ENCODE measurements at places on chromosomes 3 and 15.

DNA sequence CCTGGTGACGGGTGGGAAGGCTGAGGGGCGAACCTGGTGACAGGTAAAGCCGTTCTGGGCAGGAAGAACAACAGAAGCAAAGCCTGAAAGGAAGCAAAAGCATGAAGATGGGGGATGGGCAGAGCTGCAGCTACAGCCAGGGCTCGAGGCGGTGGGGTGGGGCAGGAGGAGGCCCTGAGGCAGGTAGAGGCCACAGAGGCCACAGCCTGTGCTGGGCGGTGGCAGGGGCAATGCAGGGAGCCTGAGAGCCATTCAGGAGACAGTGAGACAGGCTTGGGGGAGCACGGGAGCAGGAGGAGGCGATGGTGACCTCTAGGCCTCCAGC lies 8.2 kb downstream of the PCSK6 start:
- DNase-seq = no peak
- no peak overlapping the region for H3K4me3 ChIP-seq

DNA sequence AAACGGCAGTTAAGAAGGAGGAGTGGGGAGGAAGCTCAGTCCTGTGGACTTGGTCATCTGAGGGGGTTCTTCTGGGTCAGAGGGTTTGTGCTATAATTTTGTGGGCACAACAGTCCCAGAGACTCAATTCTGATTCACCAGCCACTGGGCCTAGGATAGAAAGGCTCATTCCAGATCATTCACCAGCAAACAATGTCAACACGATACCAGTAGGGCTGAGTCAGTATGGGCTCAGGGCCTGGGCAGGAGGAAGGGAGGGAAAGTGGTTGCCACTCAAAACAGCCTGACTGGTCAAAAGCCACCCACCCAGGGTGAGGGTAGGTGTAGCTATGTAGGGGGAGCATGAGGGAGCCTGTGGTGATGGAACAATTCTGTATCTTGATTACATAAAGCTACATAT lies 86.9 kb upstream of the MEX3B start:
- H3K4me1 ChIP-seq = no peaks in the 10 kb centered on the region
- H3K27ac ChIP-seq = no peak overlapping the region
- peaks cover 3% of the 10 kb centered on the region for H3K36me3 ChIP-seq
- H3K4me3 ChIP-seq = no peak overlapping the region
- no peaks in the 10 kb centered on the region for H3K27me3 ChIP-seq

DNA sequence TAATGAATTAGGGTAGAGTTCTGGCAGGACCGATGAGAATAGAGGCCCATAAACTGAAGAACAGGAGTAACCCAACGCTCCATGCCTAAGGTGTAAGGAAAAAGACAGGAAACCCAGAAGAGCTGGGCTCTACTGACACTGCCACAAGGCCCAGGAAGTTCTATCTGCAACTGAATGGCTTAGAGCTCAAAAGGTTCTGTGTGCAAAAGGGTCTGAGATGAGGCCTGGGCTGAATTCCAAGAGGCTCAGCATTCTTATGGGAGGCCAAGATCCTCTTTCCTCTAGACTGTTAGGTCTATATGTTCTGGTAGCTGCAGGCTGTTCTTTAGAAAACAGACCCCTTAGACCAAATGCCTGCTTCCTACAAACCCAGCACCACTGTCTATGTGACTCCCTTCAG lies 30.5 kb upstream of the PRSS50 start:
- H3K27me3 ChIP-seq = no peaks in the 10 kb centered on the region
- H3K36me3 ChIP-seq = no peaks in the 10 kb centered on the region
- H3K27ac ChIP-seq = no peak overlapping the region
- H3K4me3 ChIP-seq = no peak overlapping the region
- H3K4me1 ChIP-seq = no peaks in the 10 kb centered on the region
- DNase-seq = no peak

DNA sequence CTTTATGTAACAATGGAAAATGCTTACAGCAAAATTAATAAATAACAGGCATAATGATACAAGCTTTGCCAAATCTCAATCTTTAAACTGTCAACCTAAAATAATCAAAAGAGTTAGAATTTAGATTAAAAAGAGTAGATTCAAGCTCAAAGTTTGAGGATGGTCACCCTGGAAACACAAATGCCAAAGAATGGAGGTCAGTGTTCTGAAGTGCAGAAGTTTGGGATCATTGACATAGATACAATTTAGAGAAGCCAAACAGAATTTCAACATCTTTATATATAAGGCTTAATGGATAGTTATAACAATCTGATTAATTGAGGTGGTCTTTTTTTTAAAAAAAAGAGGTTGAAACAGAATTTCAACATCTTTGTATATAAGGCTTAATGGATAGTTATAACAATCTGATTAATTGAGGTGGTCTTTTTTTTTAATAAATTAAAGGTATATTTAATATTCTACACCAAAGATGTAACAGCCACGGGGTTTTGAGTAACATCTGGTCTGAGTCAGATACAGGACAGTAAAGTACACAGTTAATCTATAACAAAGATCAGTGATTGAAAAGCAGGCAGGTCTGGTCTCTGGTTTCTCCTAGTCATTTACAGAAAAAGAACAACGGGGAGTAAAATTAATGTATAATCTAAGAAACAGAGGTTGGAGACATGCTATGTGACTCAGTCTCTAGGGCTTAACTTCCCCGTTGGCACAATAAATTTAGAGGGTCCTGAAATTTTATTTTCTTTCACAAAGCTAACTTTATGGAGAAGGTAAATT lies 490.7 kb downstream of the GBE1 start:
- H3K36me3 ChIP-seq = no peaks in the 10 kb centered on the region
- no peak overlapping the region for H3K27ac ChIP-seq
- H3K4me3 ChIP-seq = no peak overlapping the region
- no peaks in the 10 kb centered on the region for H3K27me3 ChIP-seq

DNA sequence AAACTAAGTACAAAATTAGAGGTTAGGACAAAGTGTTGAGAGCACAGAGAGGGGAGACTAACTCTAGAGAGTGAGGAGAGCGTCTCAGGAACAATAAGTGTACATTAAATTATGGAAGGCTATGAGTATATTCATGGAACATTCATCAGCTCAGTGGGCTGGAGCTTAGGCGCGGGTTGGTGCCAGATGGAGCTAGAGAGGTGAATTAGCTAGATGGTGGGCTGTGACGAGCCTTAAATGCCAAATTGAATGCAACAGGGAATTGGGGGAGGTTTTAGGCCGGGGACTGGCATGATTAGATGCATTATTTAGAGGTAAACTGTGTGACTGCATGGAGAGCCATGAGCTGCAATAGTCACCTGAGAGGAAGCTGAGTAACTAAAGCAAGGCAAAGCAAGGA lies 97.1 kb downstream of the TMEM108 start:
- H3K4me3 ChIP-seq = no peak overlapping the region
- no peaks in the 10 kb centered on the region for H3K4me1 ChIP-seq
- no peaks in the 10 kb centered on the region for H3K27me3 ChIP-seq
- H3K27ac ChIP-seq = no peak overlapping the region

DNA sequence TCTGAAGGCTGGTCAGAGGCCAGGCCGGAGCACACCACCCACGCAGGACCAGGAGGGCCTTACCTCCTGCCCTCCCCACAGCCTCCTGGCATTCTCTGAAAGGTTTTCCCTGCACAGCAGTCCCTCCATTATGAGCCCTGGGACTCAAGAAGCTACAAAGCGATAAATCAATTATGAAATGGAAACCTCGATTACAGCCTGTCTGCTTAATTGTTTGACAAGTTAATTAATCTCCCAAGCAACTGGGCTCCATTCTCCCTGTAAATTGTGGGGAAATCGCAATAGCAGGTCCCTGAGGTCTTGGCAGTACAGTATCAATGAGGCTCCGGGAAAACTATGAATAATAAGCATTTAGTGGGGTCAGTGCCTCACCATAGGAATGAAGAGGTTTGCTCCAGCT lies 683.5 kb downstream of the NTRK3 start:
- H3K4me1 ChIP-seq = no peaks in the 10 kb centered on the region
- H3K4me3 ChIP-seq = no peak overlapping the region
- no peaks in the 10 kb centered on the region for H3K27me3 ChIP-seq
- no peak for DNase-seq
- H3K27ac ChIP-seq = no peak overlapping the region

DNA sequence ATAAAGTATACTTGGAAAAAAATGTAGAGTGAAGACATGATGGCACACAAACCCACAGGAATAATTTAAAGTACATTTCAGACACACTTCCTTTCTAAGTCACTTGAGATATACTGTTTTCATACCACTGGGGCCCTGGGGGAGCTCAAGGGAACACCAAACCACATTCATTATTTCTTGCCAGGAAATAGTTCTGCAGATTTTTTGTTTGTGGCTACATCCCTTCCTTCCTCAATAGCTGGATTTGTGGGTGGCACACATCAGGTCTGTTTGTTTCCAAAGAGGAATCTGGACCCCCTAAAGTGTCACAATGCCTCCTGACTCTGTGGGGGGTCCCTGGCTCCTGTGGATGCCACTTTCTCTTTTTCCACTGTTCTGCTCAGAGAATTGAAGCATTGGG lies 153.5 kb upstream of the COL8A1 start:
- H3K27me3 ChIP-seq = peaks cover 2% of the 10 kb centered on the region
- no peaks in the 10 kb centered on the region for H3K4me1 ChIP-seq
- no peaks in the 10 kb centered on the region for H3K36me3 ChIP-seq
- H3K4me3 ChIP-seq = no peak overlapping the region

DNA sequence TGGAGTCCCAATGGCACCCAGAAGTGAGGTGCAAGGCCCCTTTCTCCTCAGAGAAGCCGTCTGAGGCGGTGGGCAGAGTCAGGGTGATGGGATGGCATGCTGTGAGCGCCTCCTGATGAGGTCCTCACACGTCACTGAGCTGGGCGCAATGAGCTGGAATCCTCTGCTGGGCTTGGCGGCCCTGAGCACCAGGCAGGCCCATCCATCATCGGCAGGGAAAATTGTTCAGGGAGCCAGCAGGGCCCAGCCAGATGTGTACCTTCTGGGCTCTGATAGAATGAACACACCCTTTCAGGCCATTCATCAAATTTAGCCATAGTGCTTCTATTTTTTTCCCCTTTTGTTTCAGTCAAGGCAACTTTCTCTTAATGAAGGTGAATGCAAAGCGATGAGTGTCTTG lies 43.7 kb downstream of the FAM3D start:
- H3K4me1 ChIP-seq = peaks cover 4% of the 10 kb centered on the region
- no peak overlapping the region for H3K27ac ChIP-seq
- no peaks in the 10 kb centered on the region for H3K36me3 ChIP-seq
- DNase-seq = no peak

DNA sequence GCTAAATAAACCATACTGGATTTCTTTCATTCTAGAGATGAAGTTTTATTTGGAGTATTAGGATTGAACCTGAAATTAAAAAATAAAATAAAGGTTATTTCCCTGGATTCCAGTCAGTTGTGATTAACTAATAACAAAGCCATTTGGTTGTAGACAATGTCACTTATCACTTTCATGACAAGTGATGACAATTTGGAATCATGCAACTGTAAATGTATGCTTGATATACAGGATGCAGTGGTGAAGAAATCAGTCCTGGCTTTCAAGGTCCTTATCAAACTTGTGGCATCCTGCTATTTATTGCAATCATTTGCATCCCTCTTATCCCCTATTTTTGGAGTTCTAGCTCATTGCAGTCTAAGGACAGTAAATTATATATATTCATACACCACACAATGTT lies 425.2 kb downstream of the CHL1 start:
- H3K27me3 ChIP-seq = no peaks in the 10 kb centered on the region
- H3K27ac ChIP-seq = no peak overlapping the region
- no peaks in the 10 kb centered on the region for H3K36me3 ChIP-seq

DNA sequence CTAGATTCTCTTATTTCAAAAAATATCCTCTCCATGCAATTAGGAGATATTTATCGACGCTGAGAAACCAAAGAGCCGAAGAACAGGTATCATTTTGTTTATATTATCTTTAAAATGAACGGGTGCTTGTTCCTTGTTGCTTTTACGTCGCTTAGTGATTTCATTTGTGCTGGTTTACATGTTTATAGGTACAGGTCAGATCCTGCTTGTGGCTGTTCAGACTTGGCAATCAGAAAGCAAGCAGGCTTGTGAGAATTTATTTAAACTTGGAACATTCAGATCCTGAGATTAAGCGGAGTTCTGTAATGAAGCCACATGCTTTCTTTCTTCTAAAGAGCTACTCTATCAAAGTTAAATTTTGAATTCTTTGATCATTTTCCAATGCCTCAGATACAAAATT lies 43.0 kb upstream of the ATP2C1 start:
- no peaks in the 10 kb centered on the region for H3K27me3 ChIP-seq
- DNase-seq = no peak
- peak overlapping the region; percentile 92 for H3K27ac ChIP-seq
- no peaks in the 10 kb centered on the region for H3K36me3 ChIP-seq
- H3K4me3 ChIP-seq = peak overlapping the region; percentile 68

GRCh38 chr3:175656461-175656860 lies 797.3 kb downstream of the NAALADL2 start:
- DNase-seq = no peak
- H3K27me3 ChIP-seq = no peaks in the 10 kb centered on the region
- no peak overlapping the region for H3K4me3 ChIP-seq

GRCh38 chr3:128482666-128483656 lies 10.0 kb downstream of the GATA2 start:
- peak overlapping the region; percentile 9 for H3K27ac ChIP-seq
- no peaks in the 10 kb centered on the region for H3K36me3 ChIP-seq
- H3K27me3 ChIP-seq = no peaks in the 10 kb centered on the region
- peak overlapping the region; percentile 73 for H3K4me3 ChIP-seq
- DNase-seq = peak; percentile 47

- no peaks in the 10 kb centered on the region for H3K27me3 ChIP-seq
- DNase-seq = no peak
- no peaks in the 10 kb centered on the region for H3K4me1 ChIP-seq
- no peaks in the 10 kb centered on the region for H3K36me3 ChIP-seq
Observed at GRCh38 chr3:189188466-189188865, 16.7 kb downstream of the TPRG1 start.

- peak overlapping the region; percentile 24 for H3K27ac ChIP-seq
- H3K4me3 ChIP-seq = no peak overlapping the region
- no peak for DNase-seq
- H3K4me1 ChIP-seq = peaks cover 21% of the 10 kb centered on the region
Observed at GRCh38 chr15:58918239-58918638, 15.2 kb downstream of the SLTM start.

GRCh38 chr3:72257738-72258137 lies 472.8 kb upstream of the PROK2 start:
- no peak overlapping the region for H3K27ac ChIP-seq
- H3K4me1 ChIP-seq = no peaks in the 10 kb centered on the region
- DNase-seq = no peak
- H3K36me3 ChIP-seq = no peaks in the 10 kb centered on the region

Measured in psoas muscle (tissue), 8 donors.